ENCODE measurements at places on chromosomes 13 and 19.

GRCh38 chr13:73036566-73036965, 22.2 kb upstream of the KLF5 start:
- no peak for DNase-seq

- DNase-seq = peak; percentile 51
Measured at GRCh38 chr19:18649371-18650020, 12.7 kb downstream of the KLHL26 start.

- peak; percentile 31 for DNase-seq
Measured at GRCh38 chr19:54674021-54674617, 11.3 kb downstream of the LILRB4 start.

GRCh38 chr19:38013913-38014580, 107.0 kb downstream of the SIPA1L3 start:
- no peak for DNase-seq

DNA sequence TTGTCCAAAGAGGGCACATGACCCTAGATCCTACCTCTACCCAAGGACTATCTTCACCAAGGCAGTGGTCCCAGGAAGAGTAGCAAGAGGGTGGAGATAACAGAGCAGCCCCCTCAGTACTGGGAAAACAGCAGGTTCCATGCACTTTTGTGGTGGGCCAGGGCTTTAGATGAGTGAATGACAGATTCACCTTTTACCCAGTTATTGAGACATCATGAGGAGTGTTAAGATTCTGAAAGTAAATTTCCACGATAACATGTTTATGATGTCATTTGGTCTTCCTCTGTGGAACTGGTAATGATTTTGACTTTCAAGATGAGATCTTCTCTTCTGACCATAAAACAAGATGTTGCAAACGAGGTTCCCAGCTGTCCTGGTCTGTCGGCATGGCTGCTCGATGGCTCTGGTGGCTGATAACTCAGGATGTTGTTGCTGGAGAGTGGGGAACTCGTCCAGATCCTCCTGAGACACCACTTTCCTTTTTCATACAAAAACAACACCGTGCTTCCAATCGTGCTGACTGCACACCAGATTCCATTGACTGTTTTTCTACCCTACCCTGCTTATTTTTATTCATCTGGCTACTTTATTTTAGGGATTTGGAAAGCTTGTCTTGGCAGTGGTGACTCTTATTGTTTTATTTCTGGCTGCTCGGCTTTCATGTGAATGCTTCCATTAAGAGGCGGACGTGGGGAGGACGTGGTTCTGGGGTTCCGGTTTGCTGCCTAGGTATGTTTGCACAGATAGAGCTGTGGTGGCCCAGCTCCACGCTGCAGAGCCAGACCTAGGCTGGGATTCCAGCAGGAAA, 88.5 kb downstream of the LRCH1 start:
- peak; percentile 50 for DNase-seq

DNA sequence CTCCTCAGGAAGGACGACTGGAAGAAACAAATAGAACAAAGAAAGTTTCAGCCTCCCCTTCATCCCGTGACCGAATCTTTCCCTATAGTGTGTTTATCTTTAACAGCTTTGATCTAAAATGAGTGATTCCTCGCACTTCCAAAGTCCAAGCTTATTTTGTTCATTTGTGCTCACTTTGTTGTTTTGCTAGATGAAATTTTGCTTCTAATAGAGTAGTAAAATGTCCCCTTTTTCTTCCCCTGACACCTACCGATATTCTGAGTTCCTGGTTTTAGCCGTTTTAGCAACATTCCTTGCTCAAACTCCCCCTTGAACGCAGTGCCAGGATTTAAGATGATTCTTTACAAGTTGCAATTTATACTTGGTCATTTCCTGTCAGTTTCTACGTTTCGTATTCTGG, 204.2 kb downstream of the FGF9 start:
- DNase-seq = no peak

DNA sequence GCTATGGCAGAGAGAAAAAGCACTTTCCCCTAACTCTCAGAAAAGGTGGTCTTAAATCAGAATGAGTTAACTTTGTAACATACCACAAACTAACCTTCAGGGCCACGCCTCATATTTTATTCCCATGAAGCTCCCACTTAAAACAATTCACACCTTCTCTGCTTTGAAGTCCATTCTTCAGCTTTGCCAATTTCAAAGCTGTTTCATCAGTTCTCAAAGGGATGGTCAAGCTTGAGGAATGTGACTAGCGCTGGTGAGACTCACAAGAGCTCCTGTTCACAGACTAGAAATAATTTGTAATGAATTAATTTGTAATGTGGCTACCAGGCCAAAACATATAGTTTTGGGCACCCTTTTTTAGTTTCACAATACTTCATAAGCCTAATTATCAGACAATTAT, 68.2 kb downstream of the STK24 start:
- no peak for DNase-seq

DNA sequence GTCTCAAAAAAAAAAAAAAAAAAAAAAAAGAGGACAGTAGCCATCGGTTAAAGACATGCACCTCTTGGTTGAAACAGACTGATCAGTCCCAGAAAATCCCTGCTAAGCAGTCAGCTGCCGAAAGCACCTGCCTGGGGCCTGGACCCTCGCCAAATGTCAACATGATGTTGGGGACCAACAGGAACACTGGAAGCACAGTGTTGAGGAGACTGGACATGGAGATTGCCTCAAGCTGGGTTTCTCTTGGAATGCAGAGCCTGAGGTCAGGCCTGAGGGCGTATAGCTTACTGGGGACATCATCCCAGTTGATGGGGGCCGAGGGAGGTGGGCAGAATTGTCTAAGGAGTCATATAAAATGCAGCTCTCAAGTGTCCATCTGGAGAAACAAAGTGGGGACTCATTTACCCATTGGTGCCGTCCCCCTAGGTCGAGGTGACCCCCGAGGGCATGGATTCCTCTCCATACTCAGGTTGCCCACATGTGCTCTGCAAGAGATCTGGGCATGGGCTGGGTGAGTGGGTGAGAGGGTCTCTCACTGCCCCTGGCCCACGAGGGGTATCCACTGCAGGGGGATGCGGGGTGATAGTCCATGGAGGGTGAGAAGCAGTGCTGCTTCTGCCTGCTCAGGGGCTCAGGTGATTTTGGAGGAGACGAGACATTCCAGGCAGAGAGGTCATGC, 164.5 kb downstream of the URI1 start:
- no peak for DNase-seq

GRCh38 chr19:55601084-55601483, 996 bp downstream of the ZNF524 start:
- no peak for DNase-seq

- no peak for DNase-seq
Measured at GRCh38 chr19:36707134-36707533, 19.7 kb downstream of the ZNF567 start.

DNA sequence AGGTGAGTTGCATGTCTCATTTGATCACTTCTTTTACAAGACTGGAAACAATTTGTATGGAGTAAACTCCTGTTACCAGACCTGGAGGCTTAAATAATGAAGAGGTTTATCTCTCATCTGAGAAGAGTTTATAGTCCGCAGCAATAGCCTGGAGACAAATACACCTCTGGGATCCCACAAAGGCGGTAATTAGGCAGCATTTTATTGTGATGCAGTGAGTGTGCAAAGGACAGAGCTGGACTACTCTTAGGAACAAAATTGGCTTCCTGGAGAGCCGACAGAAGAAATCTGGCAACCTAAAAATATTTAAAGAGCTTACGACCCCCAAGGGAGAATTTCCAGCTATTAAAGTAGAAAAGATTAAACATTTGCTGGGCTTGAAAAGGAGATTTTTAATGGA, 11.8 kb upstream of the KATNAL1 start:
- DNase-seq = no peak

- DNase-seq = no peak
Measured at GRCh38 chr13:75566658-75567057, 17.1 kb downstream of the UCHL3 start.

- no peak for DNase-seq
Measured at GRCh38 chr13:64850017-64850416, 2380.1 kb downstream of the PCDH9 start.

GRCh38 chr13:59408738-59409137, 755.0 kb downstream of the DIAPH3 start:
- no peak for DNase-seq

GRCh38 chr13:79692846-79693245, 211.9 kb downstream of the NDFIP2 start:
- DNase-seq = no peak

DNA sequence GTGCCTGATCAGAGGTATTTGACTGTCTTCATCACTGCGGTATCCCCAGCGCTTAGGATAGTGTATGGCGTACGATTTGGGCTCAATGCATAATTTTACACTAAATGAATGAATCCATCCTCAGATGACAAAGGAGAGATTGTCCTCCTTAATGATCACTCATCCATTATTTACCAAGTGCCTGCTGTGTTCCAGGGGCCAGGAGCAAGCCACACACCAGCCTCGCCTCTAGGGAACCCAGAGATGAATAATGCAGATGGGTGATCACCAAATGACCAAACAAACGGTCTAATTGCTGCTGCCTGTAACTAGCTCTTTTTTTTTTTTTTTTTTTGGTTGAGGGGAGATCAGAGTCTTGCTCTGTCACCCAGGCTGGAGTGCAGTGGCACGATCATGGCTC, 5.9 kb upstream of the GPR32 start:
- no peak for DNase-seq

GRCh38 chr13:31207661-31208552, 8.1 kb downstream of the B3GLCT start:
- no peak for DNase-seq

DNA sequence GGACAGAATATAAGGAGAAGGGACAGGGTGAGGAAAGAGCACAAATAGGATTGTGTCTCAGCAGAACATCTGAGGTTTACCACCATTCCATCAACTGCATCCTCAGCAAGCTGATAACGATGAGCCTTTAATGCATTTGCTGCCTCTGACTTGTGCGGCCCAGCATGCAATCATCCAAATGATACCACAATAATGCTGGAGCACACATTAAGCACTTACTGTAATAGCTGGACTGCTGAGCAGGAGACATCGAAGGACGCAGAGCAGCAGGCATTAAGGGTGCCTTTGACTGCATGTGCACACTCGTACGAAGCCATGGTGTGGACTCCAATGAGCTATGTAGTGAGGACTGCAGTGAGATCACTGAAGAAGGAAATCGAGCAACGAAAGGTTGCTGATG, 469.4 kb downstream of the FOXO1 start:
- DNase-seq = no peak

DNA sequence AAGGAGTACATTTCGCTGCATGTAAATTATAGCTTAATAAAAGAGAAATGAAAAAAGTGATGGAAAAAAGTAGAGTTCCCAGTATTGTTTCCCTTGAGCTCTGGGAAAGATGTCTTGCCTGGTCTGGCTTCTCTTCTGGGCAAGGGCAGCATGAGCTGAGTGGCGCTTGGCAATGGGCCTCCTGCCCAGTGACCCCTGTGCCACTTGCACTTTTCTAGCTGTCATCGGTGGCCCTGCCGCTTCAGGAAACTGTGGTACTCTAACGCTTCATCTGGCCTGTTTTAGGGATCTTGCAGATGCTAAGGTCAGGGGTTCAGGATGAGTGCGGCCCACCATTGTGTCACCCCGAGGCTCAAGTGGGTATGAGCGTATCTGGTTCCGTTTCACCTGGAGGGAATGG, 161.4 kb downstream of the MTUS2 start:
- no peak for DNase-seq

DNA sequence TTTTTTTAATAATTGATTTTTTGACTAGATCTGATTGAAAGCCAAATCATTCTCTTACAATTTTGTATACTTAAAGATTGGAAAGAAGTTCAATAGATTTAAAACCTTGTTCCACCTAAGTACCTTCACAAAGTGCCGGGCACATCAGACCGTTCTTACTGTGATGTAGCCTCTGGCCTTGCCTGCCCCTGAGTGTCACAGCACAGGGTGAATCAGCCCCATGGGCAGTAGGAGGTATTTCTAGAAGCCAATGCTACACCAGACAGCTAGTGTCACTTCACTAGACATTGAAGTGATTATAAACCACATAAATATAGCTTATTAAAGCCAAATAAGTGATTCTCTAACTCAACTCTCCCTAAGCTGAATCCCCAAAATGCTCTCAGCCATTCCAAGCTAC, 131.3 kb downstream of the LACC1 start:
- DNase-seq = no peak

DNA sequence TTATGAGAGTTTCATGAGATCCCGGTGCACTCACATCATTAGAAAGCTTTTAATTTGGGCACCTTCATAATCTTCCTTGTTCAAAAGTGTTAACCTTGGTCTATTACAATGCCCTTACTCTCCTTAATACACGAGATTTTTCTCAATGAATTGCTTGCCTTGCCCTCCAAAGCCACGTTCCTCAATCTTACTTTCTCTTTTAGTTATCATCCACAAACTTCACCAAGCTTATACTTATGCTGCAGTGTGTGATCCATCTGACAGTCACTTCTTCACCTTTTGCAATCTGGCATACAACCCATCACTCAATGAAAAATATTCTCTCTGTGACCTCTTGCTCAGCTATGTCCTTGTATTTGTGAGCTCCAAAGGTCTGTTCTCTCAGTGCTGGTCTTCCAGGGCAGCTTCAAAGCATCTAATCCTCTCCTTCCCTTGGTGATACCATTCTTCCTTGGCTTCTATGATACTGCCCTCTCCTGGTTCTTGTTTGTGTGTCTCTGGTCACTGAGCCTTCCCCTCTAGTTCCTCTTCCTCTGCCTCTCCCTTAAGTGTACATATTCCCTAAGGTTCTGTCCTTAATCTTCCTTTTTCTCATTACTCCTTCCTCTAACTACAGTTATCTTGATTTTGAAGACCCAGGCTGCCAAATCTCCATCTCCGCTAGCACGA, 202.2 kb upstream of the STARD13 start:
- DNase-seq = no peak

GRCh38 chr13:80547341-80547740, 206.4 kb upstream of the SPRY2 start:
- DNase-seq = no peak

- no peak for DNase-seq
Measured at GRCh38 chr19:54001496-54001895, 10.1 kb downstream of the CACNG6 start.

- no peak for DNase-seq
Measured at GRCh38 chr19:32201211-32201610, 144.2 kb upstream of the ZNF507 start.

DNA sequence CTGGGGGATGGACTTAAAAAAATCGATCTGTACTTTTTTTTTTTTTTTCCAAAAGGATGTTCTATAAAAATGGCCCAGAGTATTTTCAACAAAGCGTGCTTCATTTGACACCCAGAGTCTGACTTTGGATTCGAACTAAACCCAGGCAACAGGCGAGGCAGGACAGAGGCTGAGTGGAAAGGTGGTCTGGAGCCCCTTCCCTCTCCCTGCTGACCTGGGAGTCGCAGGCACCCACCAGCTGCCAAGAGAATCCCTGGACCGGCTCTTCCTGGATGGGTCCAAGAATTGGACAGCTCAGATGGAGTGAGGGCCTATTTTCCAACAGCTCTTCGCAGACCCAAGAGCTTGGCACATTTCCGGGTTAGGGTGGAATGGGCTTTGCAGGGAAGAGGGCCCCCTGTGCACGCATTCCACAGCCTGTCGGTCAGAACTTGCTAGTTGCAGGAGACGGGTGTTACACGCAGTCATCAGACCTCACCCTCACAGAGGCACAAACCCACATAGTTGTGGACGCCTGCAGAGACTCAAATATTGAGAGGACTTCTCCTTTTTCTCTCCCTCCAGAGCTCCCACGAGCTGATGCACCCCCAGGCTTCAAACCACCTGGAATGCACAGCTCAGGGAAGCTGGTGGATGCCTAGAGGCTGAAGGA, 15.2 kb downstream of the KCTD15 start:
- DNase-seq = no peak

- no peak for DNase-seq
Measured at GRCh38 chr13:95039415-95039814, 261.8 kb downstream of the ABCC4 start.
